Activated CD8-positive, alpha-beta memory T cell treated with anti-CD3 and anti-CD28 coated beads for 48 hours (primary cell): ENCODE measurements at places on chromosomes 2 and 18.

- DNase-seq: no peak
These were observed 9.5 kb downstream of the HS1BP3 start for GRCh38 chr2:20641123-20641985.

- no peak for DNase-seq
These were observed 103.1 kb downstream of the CCDC85A start for GRCh38 chr2:56286936-56287335.

DNA sequence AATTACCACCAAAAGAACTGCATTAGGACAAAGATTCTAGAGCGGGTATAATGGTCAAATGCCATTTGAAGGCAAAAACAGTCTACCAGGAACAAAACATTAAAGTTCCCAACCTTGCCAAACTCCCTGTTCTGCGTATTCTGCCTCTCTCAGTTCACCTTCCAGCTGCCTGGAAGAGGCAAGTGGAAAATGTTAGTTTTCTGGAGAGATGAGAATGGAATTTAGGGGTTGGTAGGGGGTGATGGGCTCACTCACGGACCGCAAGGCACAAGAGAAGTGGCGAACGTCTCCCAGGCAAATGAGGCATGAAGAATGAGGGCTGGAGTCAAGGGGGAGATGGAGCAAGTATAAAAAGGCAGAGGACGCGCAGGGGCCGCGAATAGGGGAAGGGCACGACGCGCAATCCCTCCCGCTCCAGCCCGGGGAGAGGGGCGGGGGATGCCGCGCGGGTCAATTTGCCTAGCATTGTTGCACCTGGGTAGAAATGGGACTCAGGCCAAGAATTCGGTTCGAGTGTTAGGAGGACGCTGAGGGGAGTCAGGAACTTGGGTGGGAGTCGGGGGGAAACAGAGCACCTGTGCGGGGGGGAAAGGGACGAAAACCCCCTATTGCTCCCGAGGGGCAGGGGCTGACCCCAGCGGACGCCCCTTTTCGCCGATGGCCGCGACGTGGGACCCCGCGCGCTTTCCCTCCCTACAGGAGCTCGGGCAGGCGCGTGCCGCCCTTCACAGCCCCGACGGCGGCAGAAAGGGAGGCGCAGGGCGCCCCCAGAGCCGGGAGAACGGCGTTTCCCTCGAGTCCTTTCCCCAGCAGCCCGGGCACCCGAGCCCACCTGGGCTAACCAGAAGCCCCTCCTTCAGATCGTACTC lies 573 bp downstream of the PAIP2B start:
- peak; percentile 1 for DNase-seq

- DNase-seq: no peak
These were observed 197.1 kb upstream of the SMAD2 start for GRCh38 chr18:48127606-48128005.

GRCh38 chr18:22175346-22175745 lies 6.0 kb downstream of the GATA6 start:
- no peak for DNase-seq

DNA sequence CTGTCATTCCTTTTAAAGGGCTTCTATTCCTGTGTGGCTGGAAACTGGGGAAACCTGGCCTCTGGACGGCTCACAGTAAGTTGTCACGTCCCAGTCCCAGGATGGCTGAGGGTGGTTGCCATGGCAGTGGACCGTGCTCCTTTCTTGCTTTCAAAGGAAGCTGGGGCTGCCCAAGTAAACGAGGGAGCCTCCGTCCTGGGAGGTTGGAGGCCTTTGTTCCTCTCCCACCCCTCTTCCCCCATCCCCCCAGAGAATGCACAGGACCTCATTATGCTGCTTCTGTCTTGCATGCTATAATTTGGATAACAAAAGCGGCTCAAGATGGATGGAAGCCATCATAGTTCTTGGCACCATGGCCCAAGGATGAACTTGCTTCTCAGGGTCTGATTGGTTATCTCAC lies 325.5 kb upstream of the HS6ST1 start:
- no peak for DNase-seq

- no peak for DNase-seq
These were observed 23.4 kb upstream of the KCNK3 start for GRCh38 chr2:26668856-26669750.

- DNase-seq: no peak
These were observed 86.1 kb downstream of the CACNB4 start for GRCh38 chr2:152012697-152013096.

DNA sequence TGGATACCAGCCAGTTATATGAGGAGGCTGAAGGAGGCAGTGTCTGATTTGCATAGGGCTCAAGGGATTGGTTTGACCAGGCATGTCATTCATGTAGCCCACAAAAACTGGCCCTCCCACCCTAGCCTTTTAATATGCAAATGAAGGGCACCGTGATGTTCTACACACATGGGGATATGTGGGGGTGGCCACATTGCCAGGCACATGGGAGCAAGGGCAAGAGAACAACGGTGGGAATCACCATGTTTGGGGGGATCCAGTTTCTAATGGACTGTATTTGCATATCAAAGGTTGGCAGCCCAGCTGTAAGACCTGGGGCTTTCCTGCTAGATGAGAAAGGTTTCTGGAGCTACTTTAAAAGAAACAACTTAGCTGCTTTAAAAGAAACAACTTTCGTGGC lies 65.1 kb upstream of the SLC25A52 start:
- DNase-seq: no peak

- no peak for DNase-seq
These were observed 11.1 kb downstream of the NR4A2 start for GRCh38 chr2:156321243-156321904.

DNA sequence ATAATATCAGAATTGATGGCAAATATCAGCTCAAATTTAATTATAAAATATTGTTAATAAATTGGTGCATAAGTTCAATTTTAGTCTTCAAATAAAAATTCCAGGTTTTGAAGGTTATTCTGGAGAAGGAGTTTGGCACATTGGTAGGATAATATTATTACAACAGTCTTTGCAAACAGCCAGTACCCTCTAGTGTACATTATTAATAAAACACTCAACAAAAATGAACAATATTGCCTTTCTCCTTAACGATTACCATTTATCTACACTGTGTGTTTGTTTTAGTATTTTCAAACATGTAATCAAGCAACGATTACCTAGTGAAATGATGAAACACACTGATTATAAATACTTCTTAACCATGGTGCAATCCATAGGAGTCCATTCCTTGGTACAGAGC lies 334.0 kb upstream of the FSIP2 start:
- DNase-seq: no peak

- DNase-seq: no peak
These were observed 445.1 kb upstream of the SPRED2 start for GRCh38 chr2:65877331-65878010.

DNA sequence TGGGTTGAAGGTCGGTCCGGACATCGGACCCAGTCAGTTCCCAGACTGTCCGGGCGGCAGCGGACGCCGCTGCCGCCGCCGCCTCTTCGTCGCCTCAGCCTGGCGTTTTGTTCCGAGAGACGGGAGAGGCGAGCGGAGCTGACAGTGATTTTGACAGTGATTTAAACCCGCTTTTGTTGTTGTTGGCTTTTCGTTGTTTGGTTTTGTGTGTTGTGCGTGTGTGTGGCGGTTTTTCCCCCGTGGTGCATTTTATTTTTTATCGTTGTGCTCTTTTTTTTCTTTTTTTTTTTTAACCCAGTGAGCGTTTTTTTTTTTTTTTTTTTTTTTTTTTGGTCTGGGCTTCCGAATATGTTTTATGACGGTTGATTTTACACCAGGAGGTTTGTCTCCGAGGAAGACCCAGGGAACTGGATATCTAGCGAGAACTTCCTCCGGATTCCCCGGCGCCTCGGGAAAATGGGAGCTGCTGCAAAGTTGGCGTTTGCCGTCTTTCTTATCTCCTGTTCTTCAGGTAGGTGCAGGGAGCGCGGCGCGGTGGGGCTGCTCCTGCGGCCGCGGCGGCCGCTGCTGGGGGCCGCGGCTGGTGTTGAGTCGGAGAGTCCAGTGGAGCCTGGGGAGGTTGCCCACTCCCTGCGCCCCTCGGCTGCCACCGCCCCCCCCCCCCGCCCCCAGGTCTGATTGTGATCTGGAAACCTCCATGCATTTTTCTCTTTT lies at the start of gene ACVR2A:
ACVR2A (plus strand) TSS at position 333 of the 714 bp plus-strand sequence; CDS start at position 457, 124 bp downstream.
- no peak for DNase-seq

DNA sequence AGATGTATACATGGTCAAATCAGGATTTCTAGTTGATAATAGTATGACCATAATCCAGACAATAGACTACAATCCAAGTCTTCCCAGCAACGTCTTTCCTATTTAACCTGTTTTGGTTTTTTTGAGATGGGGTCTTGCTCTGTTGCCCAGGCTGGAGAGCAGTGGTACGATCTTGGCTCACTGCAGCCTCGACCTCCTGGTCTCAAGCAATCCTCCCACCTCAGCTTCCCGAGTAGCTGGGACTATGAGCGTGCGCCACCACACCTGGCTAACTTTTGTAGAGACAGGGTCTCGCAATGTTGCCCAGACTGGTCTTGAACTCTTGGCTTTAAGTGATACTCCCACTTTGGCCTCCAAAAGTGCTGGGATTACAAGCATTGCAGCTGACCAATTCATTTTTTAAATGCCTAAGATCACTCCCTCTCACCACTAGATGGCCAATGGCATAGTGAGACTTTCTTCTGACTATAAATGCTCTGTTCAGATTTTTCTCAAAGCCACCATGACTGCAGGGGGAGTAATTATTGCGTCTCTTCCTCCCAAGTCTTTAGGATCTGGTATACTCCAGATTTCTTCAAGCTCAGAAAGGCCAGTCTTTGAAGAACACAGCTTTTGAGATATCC lies 47.6 kb downstream of the HNRNPLL start:
- DNase-seq: no peak

DNA sequence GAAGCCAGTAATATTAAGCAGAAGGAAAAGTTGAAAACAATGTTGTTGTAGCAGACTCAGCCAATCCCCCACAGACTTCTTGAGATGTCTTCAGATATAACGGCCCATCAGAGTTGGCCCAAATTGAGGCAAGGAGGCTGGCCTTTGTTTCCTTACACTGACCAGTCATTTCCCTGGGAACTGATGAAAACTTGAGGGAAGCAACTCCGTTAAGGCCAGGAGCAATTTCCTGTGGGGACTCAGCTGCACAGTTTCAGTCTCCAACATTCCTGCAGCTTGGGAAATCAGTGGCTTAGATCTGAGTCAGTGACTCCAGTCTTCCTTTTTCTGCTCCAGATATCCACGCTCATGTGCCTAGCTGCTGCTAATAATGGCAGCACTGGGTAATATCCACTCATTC lies 75.7 kb downstream of the FTCDNL1 start:
- DNase-seq: no peak

GRCh38 chr2:226256709-226257376 lies 542.8 kb downstream of the IRS1 start:
- no peak for DNase-seq

DNA sequence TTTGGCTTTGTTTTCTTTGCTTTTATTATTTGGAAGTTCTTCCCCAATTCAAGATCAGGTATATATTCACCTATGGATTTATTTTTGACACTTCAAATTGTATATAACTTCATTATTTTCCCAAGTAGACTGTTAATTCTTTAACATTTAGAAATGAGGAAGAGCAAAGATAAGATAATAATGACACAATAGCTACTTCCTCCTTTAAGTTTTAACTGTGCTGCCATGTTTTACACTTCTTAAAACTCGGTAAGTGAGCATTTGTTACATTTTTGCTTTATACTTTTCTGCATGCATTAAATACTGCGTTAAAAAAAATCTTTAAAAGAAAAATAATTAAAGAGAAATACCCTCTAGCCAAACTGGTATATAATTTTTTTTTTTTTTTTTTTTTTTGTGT lies 32.5 kb downstream of the SLC66A3 start:
- DNase-seq: no peak

DNA sequence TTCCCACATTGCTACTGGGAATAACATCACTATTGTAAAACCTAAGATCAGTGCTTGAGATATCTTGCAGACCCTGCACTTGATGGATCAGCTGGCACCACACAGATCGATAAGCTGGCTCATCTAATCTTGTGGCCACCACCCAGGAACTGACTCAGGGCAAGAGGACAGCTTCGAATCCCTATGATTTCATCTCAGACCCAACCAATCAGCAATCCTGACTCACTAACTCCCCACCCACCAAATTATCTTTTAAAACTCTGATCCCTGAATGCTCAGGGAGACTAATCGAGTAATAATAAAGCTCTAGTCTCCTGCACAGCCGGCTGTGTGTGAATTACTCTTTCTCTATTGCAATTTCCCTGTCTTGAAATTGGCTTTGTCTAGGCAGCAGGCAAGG lies 11.3 kb upstream of the TEX44 start:
- no peak for DNase-seq

- DNase-seq: no peak
These were observed 21.1 kb downstream of the NBAS start for GRCh38 chr2:15539999-15540398.

- no peak for DNase-seq
These were observed 105.0 kb upstream of the SH3BP4 start for GRCh38 chr2:234846599-234847363.

DNA sequence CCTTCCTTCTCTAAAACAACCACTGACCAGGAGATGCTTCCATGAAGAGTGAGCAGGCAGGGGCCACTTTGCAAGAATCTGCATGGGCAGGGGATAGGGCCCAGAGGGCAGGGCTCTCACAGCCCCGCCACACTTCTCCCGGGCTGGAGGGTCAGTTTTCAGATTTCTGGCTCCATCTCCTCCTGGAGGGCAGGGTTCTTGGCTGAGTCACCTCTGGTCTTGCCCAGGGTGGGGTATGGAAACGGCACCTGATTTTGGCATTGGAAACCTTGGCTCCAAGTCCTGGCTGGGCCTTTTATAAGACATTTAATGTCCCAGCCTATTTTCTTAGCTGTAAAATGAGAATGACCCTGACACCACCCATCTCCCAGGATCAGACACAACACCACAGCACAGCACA lies 27.6 kb upstream of the ASPRV1 start:
- DNase-seq: no peak

DNA sequence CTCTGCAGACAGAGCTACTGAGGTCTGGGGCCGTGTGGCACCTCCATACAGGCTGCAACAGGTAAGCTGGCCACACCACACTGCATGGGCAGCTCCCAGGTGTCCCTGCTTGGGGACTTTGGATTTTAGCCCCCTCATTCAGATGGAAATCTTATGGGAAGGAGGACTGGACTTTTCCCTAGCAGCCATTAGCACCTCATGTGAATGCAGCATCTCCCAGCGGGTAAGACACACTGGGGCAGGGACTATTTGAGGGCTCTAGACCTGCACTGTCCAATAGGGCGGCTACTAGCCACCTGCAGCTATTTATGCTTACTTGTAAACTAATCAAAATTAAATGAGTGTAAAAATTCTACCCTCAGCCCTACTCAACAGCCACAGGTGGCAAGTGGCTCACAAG lies 34.2 kb upstream of the GLI2 start:
- no peak for DNase-seq

DNA sequence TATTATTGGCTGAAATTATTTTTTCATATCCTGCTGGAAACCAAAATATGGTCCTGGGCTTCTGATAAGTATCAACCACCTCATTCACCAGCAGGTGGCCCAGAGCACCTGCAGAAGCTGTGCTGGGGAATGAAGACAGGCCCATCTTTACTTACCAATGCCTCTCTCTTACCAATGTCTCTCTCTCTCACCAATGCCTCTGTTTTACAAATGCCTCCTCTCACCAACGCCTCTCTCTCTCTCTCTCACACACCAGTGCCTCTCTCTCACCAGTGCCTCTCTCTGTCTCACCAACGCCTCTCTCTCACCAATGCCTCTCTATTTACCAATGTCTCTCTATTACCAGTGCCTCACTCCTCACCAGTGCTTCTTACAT lies 2.3 kb upstream of the MAL start:
- no peak for DNase-seq

GRCh38 chr2:126891681-126892500 lies 6.8 kb upstream of the TEX51 start:
- DNase-seq: no peak

- no peak for DNase-seq
These were observed 32.0 kb downstream of the IMPA2 start for GRCh38 chr18:12013186-12013916.
